ENCODE measurements at places on chromosomes 7 and 10. TPM values are rescaled to one million over a fixed set of nuclear protein-coding genes. Genes with fewer than 3 reads are reported as not detected.
A peak's percentile ranks its signal among the peaks of the same experiment; 100 is the strongest.

GRCh38 chr7:126041472-126041871 lies 1111.8 kb upstream of the POT1 start:
- DNase-seq: no peak

DNA sequence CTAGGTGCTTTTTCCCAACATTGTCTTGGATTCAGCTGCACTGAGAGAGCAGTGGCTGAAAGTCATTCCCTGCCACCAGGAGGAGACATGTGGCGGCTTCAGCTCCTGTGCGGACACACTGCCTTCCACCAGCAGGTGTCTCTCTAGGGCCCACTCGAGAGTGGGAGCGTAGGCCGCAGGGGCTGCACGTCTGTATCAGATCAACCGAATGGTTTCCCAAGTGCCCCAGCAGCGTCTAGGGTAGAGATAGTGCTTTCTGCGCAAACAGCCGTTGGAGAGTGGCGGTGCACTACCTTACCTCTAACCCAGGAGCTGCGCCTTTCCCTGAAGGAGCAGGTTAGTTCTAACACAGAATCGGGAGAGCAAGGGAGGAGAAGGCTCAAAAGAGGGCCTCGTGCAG lies 31.7 kb downstream of the PAPOLB start:
- DNase-seq: peak; percentile 74

- no peak for DNase-seq
These were observed 1.7 kb downstream of the AEBP1 start for GRCh38 chr7:44105832-44106231.

DNA sequence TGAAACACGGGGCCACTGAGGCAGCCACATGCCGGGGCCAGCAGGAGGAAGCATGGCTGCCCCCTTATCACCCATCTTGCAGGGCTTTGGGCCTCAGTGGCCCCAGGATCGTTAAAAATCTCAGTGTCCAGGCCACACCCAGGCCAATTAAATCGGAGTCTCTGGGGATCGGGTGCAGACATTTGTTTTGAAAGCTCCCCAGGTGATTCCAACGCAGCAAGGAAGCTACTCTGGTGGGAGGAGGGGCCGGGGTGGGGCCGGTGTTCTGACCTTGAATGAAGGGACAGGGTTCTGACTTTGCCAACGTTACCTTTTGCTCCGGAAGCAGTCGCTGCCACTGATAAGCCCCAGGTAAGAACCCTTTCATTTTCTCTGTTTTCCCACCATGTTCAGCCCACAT lies 412.3 kb upstream of the FOXK1 start:
- DNase-seq: no peak

DNA sequence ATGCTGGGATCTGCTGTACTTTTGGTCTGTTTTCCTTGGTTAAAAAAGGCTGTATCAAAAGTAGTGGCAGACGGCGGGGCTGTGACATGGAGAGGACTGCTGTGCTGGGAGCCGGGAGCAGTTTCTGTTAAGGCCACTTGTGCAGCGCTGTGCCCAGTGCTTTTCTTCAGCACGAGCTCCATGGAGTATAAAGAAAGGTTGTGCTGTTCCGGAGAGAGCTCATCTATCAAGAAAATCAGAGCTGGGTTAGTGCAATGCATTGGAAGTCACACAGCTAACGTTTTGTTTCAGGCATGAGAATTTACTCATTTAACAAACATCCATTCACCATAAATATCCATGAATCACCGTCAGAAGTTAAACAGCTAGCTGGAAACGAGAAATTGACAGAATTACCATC lies 62.0 kb downstream of the KIAA1549 start:
- no peak for DNase-seq

- DNase-seq: no peak
These were observed 29.3 kb upstream of the KMT2E start for GRCh38 chr7:104984585-104985258.

GRCh38 chr7:2040201-2040892 lies 192.4 kb downstream of the MAD1L1 start:
- DNase-seq: no peak

GRCh38 chr7:82164813-82165212 lies 278.8 kb downstream of the CACNA2D1 start:
- no peak for DNase-seq

DNA sequence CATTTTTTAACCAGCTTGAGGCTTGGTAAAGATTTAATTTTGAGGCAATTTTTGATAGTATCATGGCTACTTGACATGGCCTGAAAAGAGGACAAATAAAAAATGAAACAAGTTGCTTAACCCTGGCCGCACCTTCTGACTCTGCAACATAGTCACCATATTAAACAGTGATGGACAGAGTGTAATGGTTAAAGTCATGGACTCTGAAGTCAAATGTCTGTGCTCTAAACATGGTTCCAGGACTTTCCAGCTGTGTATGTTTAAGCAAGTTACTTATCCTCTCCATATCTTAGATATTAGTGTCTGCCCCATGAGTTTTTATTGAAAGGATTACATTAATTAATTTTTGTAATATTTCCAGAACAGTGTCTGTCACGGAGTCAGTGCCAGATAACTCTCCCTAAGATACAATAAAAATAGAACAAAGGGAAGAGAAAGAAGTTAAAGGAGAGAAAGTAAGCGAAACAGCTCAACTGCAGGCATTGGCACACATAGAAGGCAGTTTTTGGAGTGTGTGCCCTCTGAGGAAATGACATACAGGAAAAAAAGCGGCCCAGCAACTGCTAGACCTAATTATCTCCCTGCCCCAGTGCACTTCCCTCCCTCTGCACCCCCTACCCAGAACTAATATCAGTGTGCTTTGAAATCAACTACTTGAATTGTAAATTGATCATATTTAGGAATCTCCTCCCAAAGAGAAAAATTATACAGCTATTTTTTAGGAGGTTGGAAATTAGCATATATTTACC lies 65.3 kb downstream of the MACC1 start:
- no peak for DNase-seq

DNA sequence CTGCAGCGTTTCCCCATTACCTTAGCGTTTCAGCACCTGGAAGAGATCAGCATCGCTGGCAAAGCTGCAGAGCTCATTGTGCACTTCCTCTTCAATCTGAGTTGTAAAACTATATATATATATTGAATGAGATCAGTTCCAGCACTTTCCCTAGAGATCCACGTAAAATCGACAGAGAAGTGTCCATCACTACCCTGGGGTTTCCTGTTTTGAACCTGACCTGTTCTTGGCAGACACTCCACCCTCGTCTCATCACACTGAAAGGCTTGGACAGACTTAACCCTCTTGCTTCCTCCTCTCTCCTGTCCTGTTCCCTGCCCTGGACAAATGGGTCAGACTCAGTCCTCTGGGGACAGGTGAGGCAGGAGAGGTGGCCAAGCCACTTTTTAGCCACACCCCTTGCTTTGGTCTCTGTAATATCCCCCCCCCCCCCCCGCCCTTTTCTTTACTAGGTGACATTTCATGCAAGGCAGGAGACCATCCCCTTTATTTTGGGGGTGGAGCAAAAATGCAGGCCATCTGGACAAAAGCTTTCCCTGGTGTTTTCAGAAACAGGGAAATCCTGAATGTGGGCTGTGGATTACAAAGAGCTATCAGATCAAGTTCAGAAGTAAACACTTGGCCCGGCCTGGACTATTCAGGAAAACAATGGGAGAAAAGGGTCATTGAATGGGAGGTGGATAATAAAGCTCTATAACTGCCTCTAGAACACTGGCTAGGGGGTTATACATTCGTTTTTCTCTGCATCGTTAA lies 83.7 kb upstream of the KDM7A start:
- DNase-seq: no peak

- DNase-seq: peak; percentile 61
These were observed 219.9 kb downstream of the CELF2 start for GRCh38 chr10:11237571-11237970.

- DNase-seq: peak; percentile 50
These were observed 11.2 kb downstream of the AVL9 start for GRCh38 chr7:32506266-32507054.

GRCh38 chr7:4854916-4855315 lies 6.9 kb downstream of the PAPOLB start:
- no peak for DNase-seq

DNA sequence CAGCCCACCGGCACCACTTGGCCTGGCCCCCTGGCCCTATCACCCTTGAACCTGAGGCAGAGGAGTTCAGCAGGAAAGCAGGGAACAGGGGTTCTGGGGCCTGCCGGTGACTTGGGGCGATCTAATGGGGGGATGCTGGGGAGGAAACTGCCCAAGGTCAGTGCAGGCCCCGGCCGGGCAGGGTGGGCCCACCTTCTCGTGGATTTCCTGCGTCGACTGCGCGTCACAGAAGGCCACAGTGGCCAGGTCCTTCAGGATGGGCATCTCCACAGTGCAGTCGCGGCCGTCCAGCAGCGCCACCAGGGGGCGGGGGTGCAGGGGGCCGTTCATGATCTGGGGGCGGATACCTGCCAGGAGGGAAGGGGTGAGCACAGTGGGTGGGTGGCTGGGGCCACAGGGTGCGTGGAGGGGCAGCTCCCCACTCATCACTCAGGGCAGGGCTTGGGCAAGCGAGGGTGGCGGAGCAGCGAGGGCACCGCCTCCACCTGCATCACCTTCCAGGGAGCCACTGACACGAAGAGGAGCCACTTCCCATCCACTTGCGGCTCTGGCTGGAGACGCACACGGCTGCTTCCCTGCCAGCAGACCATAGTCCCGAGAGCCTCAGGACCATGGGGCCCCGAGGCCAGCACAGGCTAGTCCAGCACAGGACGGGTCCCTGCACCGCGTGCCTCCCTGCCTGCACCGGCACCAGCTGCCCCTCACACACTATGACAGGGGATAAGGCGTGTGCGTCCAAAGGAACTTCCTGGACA lies 61.4 kb downstream of the ZRANB1 start:
- no peak for DNase-seq

GRCh38 chr7:102063690-102064180 lies 222.9 kb upstream of the SH2B2 start:
- no peak for DNase-seq

DNA sequence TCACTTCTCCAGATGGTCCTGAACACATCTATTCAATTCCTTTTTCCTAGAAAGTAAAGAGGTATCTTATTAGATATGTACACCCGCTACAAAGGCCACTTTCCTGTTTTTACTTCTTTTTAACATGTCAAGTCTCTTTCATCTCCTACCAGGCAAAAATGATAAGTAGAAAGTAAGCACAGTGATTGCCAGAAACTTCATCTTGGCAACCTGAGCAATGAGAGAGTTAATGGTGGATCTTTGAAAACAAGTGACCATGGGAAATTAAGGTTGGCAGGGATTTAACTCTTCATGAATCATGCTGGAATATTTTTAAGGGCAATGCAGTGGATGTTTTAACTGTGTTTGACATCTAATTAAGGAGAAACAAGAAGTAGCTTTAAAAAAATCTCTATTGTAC lies 2.7 kb downstream of the SEMA3A start:
- DNase-seq: no peak

- no peak for DNase-seq
These were observed 177.6 kb downstream of the PRKAG2 start for GRCh38 chr7:151699147-151699927.

- peak; percentile 65 for DNase-seq
These were observed 788 bp downstream of the AKAP9 start for GRCh38 chr7:91941450-91941849.

DNA sequence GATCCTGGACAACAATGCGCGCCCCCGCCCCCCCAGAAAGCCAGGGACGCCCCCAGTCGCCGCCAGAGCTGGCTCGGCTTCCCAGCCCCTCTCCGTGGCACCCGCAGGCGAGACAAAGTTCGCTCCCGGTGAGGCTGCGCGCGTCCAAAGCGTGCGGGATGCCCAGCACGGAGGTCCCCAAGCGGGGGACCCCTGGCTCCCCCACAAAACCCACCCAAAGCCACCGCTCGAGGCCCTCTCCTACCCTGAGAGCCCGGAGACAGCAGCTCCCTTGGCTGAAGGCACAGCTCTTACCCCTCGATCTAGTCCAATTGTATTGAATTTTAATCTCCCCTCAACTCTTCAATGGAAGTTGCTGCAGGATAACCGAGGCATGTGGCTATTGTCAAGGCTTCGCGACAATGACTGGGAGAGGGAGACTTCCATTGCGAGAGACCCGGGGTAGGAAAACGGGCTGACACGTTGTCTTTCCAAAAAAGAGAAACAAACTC lies 305.3 kb downstream of the PRPF18 start:
- DNase-seq: no peak

GRCh38 chr7:64558323-64558705 lies 4.6 kb downstream of the ZNF680 start:
- no peak for DNase-seq

- no peak for DNase-seq
These were observed 14.4 kb upstream of the SPRN start for GRCh38 chr10:133438711-133439273.

GRCh38 chr7:106114716-106115383 lies 2.7 kb upstream of the SYPL1 start:
- peak; percentile 76 for DNase-seq

- DNase-seq: no peak
These were observed 556.8 kb upstream of the GALNT17 start for GRCh38 chr7:70574970-70575799.

GRCh38 chr7:40298421-40298820 lies 163.6 kb downstream of the SUGCT start:
- no peak for DNase-seq

GRCh38 chr10:122363311-122363710 lies 11.2 kb upstream of the PLEKHA1 start:
- DNase-seq: no peak

- DNase-seq: no peak
These were observed 144.2 kb upstream of the TNRC18 start for GRCh38 chr7:5567790-5568189.

- DNase-seq: no peak
These were observed 6.5 kb upstream of the GIMAP8 start for GRCh38 chr7:150443793-150444540.

GRCh38 chr7:29352041-29352440 lies 157.5 kb downstream of the CHN2 start:
- no peak for DNase-seq

- no peak for DNase-seq
These were observed 383.2 kb upstream of the ZMIZ1 start for GRCh38 chr10:78685466-78686103.

Gene OR6B1
- not detected for total RNA-seq

Gene CPA2
- total RNA-seq: not detected

Gene ANKRD61
- not detected for total RNA-seq

Gene IMMP2L
- 24.4 TPM for total RNA-seq

Gene PRR15
- total RNA-seq: not detected

Gene HMX3
- 0.32 TPM for total RNA-seq

Gene PAX4
- not detected for total RNA-seq

Gene HACD1
- 0.41 TPM for total RNA-seq

Measured in activated naive CD4-positive, alpha-beta T cell treated with anti-CD3 and anti-CD28 coated beads for 36 hours (primary cell).